ENCODE measurements at places on chromosomes 13 and 19.

- no peak for DNase-seq
Measured at GRCh38 chr13:112343591-112343990, 32.6 kb upstream of the SPACA7 start.

DNA sequence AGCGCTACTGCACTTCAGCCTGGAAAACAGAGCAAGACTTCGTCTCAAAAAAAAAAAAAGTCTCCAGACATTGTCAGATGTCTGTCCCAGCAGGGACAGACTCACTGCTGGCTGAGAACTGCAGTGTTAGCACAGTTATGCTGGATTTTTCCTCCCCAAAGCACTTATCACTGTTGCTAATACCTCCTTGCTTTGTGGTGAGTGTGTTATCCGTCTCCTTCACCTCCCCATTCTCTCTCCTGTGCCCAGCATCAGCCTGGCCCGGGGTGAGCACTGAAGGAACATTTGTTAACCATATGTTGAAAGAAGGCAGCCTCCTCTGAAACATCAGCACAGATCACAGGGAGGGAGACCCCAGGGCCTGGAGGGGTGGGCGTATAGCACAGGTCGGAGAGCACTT, 11.3 kb downstream of the MYO9B start:
- DNase-seq = no peak

GRCh38 chr19:48513289-48514122, 1.9 kb upstream of the LMTK3 start:
- peak; percentile 60 for DNase-seq

DNA sequence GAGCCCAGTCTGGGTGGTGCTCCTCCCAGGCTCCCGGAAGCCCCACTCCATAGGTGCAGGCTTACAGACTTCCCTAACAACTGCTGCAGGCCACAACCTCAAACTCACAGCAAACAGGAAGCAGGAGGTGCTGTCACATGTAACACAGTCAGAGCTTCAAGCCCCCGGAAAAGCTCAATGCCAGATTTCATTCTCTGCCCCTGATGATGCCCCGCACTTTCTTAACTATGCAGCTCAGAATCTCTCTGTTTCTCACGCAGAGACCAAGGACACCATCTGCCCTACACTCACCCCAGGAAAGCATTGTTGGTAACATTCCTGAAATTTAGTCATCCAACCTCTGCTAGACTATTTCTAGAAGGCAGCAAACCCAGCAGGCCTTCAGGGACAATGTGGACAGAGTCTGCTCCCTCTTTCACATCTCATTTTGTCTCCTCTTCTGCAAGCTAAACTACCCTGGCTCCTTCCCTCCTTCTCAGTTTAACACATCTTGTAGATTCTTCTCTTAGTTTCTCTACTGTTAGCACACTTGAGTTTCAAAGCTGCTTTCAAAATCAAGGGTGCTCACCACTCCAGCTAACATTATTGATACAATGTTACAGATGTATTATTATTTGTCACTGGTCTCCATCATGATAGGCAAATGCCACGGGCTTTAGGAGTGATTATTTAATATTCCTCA, 162.5 kb downstream of the KCTD12 start:
- peak; percentile 92 for DNase-seq

DNA sequence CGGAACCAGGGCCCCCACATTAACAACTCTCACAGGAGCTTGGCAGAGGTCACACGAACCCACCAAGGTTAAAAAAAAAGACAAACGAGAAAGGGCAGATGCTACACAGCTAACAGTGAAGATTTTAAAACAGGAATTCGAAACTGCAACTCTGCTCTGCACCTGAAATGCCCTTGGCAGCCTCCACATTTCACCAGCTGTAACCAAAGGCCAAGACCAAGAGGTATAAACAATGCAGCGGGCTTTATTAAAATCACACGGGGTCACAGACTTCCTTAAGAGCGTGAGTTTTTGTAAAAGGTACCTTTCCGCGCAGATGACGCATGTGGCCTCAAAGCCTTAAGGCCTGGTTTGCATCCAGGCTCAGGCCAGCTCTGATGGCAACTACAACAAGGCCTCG, 88.2 kb downstream of the STK24 start:
- no peak for DNase-seq

GRCh38 chr13:74465271-74465670, 331.1 kb upstream of the KLF12 start:
- no peak for DNase-seq
